Stimulated activated CD4-positive, alpha-beta T cell treated with anti-CD3 and anti-CD28 coated beads, Interleukin-2, amount 100 ng/mL, for 48 hours (primary cell): ENCODE measurements at places on chromosomes 12 and 14.

DNA sequence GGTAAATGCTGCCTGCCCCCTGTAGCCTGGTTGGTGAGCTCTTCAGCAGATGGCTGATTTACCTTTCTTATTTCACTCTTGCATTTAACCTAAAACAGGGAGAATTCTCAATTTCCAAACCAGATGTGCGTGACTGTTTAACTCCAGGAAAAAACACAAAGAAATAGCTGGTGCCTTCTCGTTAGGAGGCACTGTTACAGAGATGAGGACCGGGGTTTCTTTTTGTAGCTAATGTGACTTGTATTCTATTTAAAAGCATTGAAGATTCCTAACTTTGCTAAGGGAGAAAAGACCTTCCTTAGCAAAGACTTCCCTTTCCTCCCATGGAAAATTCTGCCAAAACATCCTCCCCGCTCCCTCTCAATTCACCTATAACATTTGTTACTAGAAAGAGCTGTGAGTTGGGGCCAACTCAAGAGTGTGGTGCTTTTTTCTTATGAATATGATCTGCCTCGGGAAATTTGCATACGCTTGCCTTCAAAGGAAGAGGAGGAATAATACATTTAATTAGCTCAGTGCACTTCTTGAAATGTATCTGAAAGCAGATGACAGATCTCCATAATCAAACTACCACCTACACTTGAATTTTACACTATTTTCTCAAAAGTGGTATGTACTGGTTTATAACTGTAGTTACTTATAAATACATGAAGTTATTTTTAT lies 102.0 kb upstream of the ARID2 start:
- DNase-seq, result no peak

- no peak for DNase-seq
Measured at GRCh38 chr12:127214186-127214585, 1052.8 kb upstream of the TMEM132C start.

- no peak for DNase-seq
Measured at GRCh38 chr14:103839579-103839978, 7.8 kb downstream of the PPP1R13B start.

DNA sequence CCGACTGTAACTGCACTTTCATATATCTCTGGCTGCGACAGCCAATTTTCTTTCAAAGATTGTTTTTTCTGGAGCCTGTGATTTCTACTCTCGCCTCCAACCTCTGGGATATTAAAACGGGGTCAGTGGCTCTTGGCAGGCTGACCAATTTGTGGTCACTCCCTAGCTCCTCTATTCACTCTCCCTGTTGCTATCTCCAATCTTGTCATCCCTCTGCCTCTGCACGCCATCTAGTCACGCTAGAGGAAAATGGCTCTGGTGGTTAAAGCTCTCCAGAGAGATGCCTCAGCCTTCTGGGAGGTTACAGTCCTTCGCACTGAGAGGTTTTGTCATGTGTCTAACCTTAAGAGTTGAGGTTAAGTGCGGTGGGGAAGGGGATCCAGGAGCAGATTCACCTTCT lies 59.8 kb upstream of the CISTR start:
- no peak for DNase-seq

- no peak for DNase-seq
Measured at GRCh38 chr14:75234173-75235115, 44.2 kb upstream of the FOS start.

- no peak for DNase-seq
Measured at GRCh38 chr12:6204533-6205143, 4.4 kb downstream of the CD9 start.

GRCh38 chr12:47828008-47828975 lies 8.6 kb upstream of the HDAC7 start:
- no peak for DNase-seq

DNA sequence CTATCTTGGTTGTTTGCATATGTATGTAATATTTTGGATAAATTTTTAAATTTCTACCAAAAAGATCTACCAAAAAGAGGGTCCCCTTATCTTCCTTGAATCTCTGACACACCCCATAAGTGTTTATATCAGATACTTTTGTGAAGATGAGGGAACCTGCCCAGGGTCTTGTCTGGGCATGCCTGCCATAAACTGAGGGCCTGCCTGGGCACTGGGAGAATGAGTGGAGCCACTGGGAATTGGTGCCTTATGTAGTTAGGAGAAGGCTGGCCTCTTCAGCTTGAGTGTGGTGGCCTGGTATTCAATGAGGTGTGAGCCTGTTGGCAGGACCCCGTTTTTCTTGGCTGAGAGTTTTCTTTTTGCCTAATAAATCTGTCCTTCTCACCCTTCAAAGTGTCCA lies 46.5 kb downstream of the OR9K2 start:
- no peak for DNase-seq

- DNase-seq, result no peak
Measured at GRCh38 chr12:95474660-95474958, 657 bp downstream of the METAP2 start.

DNA sequence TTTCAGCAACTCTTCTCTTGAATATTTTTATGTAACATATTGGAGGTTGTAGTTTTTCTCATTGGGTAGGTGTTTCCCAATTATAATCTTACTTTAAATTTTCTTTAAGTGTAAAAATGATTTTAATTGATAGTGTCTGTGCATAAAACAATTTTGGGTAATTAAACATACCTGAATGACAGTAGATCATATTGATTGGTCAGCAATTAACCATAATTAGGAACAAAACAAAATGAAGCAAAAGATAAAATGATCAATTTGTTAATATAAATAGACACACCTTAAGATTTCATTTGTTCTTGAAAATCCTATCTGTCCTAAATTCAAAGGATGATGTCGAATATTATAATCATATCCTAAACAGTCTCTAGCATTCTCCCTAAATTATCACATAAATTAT lies 468.3 kb downstream of the PDZRN4 start:
- DNase-seq, result no peak

- DNase-seq, result no peak
Measured at GRCh38 chr12:112564160-112564784, 145.5 kb downstream of the PTPN11 start.

DNA sequence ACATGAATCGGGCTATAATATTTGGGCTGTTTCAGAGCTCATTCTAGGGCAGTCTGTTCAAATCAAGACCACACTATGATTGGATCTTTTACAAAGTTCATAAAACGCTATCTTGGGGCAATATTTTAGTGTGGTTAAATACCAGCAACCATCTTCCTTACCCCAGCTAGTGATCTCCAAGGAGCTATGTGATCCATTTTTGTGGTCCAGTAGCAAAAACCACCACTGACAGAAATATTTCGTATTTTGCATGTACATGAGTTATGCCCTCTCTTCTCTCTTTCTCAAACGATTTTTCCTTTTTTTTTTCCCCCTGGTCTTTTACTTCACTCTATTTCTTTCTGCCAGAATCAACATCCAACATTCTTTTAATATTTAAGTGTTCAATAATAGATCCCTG lies 280.6 kb upstream of the KITLG start:
- no peak for DNase-seq

DNA sequence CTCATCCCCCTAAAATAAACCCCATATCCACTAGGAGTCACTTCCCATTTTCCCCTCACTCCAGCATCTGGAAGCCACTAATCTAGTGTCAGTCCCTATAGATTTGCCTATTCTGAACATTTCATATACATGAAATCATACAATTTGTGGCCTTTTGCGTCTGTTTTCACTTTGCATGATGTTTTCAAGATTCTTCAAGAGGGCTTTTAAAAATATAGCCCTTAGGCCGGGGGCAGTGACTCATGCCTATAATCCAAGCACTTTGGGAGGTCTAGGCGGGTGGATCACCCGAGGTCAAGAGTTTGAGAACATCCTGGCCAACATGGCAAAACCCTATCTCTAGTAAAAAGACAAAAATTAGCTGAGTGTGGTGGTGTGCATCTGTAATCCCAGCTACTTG lies 104.7 kb downstream of the VEZT start:
- DNase-seq, result no peak

DNA sequence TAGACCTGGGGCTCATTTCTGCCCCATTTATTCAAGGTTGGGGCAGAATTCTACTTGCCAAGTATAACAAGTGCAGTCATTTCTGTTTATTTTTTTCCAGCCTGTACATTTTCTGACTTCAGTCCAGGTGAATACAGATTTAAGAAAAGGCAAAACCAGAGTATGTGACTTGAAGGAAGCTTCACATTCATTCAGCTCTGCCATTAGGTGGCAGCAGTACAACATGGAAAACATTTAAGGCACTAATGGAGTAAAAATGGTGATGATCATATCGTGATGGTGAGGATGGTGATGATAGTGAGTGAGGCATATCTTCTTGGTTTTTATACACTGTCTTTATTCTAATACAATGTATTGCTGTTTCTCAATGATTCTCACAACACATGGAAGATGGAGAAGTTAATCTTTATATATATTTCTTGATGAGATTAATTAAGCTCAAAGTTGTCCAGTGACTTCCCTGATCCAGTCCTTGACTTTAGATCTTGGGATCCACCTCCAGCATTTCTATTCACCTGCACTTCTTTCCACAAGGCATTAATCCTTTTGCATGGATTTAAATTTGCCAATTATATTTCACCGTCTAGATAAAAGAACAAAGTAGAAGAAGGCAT lies 176.7 kb upstream of the SEL1L start:
- DNase-seq, result peak; percentile 5

- DNase-seq, result no peak
Measured at GRCh38 chr12:1799882-1800400, 20.4 kb upstream of the LRTM2 start.

- peak; percentile 79 for DNase-seq
Measured at GRCh38 chr14:106831322-106831720, 1304.9 kb downstream of the TMEM121 start.

DNA sequence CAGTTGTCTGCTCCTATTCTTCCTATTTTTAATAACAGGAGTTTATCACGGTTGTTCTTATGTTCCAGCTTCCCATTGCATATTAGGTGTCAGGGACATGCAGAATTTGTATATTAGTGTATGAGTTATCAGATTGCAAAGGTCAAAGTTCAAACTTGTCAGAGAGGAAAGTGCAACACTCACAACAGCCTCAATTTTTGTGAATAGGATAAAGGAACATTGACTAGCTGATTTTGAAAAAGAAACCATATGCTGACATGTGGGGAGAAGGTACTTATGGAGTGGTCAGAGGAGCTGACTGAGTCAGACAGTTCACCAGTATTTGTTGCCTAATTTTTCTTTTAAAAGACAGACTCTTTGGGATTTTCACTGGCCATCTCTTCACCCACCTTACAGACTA lies 222.1 kb downstream of the C12orf50 start:
- DNase-seq, result no peak

DNA sequence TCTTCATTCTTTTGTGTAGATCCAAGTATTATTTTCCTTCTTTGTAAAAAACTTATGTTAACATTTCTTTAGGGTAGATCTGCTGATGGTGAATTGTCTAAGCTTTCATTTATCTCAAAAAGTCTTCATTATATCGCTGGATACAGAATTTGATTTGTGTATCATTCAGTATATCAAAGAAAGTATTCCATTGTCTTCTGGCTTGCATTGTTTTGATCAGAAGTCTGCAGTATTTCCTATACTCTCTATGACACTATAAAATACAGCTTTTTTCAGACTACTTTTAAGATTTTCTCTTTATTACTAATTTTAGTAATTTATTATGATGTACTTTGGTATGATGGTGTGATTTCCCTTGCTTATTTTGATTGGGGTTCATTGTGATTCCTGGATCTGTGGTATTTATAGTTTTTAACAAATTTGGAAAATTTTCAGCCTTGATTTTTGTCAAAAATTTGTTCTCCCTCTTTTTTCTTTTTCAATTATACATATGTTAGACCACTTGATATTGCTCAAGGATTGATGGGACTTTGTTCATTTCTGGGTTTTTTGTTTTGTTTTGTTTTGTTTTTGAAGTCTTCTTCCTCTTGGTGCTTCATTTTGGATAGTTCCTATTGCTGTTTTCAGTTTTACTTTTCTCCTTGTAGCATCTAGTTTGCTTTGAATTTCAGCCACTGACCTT lies 176.5 kb downstream of the ZFP36L1 start:
- no peak for DNase-seq

DNA sequence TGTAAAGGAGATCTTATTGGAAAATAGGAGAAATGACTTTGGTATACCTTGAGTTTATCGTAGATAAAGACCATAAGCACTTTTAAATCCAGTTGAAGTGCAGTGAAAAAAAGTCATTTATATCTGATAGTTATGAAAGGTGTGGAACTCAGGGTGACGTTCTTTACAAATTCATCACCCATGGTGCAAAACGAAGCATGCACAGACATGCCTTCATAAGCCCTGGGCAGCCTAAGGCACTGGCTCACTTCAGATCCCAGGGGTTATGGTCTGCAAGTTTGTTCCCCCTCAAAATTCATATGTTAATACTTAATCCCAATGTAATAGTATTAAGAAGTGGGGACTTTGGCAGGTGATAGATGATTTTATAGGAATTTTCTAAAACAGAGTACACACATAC lies 1216.4 kb upstream of the USP15 start:
- DNase-seq, result no peak

GRCh38 chr14:52090936-52091335 lies 22.1 kb upstream of the NID2 start:
- no peak for DNase-seq

- DNase-seq, result no peak
Measured at GRCh38 chr14:72880164-72880563, 13.7 kb downstream of the DPF3 start.

- DNase-seq, result no peak
Measured at GRCh38 chr12:28770322-28770721, 378.8 kb upstream of the FAR2 start.

DNA sequence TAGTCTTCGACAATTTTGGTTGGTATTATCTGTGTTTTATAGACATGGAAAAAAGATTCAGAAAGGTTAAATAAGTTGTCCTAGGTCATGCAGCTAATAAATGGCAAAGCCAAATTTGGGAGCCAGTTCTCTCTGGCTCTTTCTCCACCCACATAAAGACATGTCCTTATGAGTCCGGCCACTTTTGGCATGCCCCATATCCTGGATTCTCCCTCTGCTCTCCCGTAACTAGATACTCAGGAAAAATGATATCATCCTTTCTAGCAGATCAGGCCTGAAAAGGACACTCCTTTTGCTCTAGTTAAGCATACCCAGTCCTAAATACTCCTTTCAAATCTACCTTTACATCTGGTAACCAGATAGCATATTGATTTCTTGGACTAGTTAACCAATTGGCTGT lies 64.4 kb downstream of the TTLL5 start:
- DNase-seq, result no peak

DNA sequence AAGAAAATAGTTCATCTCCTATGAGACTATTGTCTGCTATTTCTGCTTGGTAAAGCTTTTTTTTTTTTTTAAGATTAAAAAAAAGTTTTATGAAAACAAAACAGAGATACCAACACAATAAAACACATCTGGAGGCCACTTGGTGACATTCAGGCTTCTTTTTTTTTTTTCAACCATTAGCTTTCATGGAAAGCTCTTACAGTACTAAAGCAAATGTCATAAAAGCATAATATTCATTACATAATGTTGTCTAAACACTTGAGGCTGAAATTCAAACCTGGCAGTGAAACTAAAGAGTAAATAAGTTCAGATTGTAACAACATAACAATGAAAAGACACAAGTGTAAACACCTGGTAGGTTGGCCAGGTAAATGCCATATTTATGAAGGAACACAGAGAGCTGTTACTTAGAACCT lies 14.7 kb downstream of the PRICKLE1 start:
- no peak for DNase-seq
